ENCODE measurements at places on chromosomes 3 and 15.

DNA sequence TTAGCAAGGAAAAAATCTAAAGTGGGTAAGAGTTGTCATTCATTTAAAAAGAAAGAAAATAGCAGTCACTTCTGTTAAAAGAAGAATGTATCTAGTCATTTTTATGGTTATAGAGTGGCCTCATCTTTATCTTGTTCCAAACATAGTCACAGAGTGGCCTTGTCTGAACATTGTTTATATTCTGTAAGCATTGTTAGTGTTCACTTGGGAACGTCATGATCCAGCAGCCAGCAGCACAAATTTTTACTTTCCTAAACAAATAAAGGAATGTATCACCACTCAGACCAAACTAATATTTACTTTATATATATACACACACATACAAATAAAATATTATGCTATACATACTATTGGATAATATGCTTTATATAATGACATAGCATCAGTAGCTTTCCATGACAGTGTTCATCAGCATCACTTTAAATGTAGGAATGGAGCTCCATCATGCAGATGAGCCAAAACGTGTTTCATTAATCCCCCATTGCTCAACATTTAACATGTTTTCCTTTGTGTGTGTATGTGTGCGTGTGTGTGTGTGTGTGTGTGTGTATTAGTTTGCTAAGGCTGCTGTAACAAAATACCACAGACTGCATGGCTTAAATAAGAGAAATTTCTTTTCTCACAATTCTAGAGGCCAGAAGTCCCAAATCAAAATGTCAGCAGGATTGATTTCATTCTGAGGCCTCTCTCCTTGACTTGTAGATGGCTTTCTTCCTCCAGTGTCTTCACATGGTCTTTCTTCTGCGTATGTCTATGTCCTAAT lies 39.6 kb upstream of the GYG1 start:
- DNase-seq: no peak

DNA sequence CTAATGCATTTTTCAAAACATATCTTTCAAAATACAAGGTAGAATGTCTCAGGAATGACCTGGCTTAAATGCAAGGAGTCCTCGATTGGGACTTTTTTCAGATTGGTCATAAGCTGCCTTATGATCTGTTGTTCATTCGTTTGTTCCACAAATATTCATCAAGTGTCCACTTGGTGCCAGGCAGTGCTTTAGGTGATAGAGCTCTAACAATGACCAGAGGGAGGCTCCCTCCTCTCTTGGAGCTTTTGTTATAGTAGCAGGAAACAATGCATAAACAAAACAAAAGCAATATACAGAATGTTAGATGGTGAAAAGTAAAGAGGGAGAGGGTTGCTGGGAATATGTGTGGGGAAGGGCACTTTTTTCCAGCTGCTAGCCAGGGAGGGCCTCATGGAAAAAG lies 156.1 kb downstream of the MCTP2 start:
- DNase-seq: no peak

- DNase-seq: no peak
Observed at GRCh38 chr15:81532001-81532400, 158.0 kb upstream of the TMC3 start.

GRCh38 chr15:80405970-80406369 lies 1.8 kb downstream of the ARNT2 start:
- no peak for DNase-seq

DNA sequence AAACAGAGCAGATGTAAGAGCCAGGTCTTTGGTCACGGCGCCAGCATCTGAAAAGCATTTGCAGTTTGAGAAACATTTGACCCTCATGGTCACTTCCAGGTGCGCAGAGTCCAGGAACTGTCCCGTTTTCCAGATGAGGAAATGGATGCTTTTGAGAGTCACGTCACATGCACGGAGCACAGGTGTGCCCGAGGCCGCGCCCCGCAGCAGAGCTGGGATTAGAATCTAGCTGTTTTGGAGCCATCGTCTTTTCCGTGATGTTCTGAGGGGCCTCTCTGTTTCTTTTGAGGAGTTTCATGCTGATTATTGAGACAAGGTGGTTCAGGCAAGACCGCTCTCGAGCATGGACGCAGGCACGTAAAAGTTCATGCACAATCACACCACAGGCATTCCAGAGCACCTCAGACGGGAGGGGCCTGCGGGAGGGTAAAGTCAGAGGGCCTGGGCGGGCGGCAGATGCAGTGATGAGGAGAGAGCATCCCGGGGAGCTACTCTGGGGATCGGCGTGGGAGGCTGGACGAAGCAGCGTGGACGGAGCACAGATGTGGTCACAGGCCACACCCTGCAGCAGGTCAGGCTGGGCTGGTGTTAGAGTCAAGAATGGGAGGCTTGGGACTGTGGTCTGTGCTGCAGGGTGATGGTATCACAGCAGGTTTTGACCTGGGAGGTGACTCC lies 139.2 kb upstream of the MEF2A start:
- no peak for DNase-seq

DNA sequence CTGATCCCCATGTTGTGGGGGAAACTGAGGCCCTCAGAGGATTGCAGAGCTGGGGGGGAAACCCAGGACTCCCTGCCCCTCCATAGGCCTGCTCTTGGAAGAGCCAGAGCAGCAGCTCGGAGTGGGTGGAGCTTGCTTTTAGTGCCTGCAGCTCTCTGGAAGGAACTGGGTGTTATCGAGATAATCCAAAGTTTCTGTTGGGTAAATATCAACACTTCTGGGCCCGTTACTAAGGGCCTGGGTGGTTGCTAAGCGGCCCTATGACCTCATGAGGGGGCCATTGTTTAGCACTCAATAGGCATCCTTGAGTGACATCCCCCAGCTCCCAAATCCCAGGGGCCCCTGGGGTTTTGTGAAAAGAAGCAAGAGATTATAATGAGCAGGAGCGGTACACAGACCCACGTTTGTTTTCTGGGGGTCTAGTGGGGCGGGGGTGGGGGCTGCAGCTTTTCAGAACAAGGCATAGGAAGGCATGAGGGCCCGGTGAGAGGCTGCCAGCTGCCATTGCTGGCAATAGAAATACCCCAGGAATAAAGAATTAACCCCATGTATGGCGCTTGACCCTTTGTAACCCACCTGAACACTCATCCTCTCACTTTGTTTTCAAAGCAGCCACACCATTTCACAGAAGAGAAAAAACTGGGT lies 48.3 kb upstream of the ATP2B2 start:
- peak; percentile 94 for DNase-seq

GRCh38 chr15:96276438-96277210 lies 53.9 kb upstream of the NR2F2 start:
- DNase-seq: no peak

DNA sequence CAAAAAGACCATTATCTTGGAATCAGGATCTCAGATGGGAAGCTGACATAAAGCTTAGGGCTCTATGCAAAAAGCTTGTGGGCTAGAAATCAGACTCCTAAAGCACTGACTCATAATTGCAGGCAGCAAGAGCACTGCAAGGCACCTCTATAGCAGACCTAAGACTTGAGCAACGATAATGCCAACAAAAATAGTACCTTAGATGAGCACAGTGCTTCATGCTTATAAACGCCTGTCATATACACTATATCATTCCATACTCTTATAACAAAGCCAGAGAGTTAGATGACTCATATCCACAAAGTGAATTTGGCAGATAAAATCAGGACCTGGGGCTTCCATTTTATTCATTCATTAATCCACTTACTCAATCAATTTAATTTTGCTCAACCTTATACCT lies 560.8 kb downstream of the MCTP2 start:
- no peak for DNase-seq

- DNase-seq: no peak
Observed at GRCh38 chr3:139695426-139696313, 17.9 kb upstream of the NMNAT3 start.

GRCh38 chr3:68220832-68221231 lies 566.4 kb upstream of the SUCLG2 start:
- no peak for DNase-seq
